LNCaP clone FGC (cell line): ENCODE measurements at places on chromosomes 13 and 19.
A peak's percentile ranks its signal among the peaks of the same experiment; 100 is the strongest.

- DNase-seq = no peak
Observed at GRCh38 chr13:62524061-62524460, 1108.4 kb upstream of the PCDH20 start.

DNA sequence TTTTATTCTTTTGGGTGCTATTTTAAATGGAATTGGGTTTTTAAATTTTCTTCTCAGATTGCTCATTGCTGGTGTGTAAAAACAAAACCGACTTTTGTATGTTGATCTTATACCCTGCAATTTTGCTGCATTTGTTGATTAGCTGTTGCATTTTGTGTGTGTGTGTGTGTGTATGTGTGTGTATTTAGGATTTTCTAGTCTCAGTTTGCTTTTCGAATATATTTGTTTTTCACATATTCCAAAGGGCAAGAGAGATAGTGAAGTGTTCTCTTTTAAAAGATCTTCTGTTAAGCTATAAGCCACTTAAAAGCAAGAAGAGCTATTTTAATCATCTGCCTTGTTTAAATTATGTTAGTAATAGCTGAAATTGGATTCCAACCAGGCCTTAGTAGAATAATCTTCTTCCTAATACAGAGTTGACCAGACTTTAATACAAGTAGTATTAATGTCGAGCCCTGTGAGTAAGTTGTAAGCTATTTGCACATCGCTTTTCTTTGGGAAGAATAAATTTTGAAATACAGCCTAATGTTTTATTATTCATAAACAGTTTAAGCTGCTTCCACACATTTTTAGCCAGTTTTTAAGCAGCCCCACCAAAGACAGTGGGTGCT is 57.4 kb downstream of the TM9SF2 start:
- no peak for DNase-seq

- DNase-seq = peak; percentile 14
Observed at GRCh38 chr13:81275666-81276258, 934.8 kb upstream of the SPRY2 start.

- DNase-seq = no peak
Observed at GRCh38 chr19:795073-795611, 2.1 kb upstream of the PTBP1 start.
